CD4-positive, alpha-beta memory T cell (primary cell): ENCODE measurements at places on chromosomes 4 and X.

DNA sequence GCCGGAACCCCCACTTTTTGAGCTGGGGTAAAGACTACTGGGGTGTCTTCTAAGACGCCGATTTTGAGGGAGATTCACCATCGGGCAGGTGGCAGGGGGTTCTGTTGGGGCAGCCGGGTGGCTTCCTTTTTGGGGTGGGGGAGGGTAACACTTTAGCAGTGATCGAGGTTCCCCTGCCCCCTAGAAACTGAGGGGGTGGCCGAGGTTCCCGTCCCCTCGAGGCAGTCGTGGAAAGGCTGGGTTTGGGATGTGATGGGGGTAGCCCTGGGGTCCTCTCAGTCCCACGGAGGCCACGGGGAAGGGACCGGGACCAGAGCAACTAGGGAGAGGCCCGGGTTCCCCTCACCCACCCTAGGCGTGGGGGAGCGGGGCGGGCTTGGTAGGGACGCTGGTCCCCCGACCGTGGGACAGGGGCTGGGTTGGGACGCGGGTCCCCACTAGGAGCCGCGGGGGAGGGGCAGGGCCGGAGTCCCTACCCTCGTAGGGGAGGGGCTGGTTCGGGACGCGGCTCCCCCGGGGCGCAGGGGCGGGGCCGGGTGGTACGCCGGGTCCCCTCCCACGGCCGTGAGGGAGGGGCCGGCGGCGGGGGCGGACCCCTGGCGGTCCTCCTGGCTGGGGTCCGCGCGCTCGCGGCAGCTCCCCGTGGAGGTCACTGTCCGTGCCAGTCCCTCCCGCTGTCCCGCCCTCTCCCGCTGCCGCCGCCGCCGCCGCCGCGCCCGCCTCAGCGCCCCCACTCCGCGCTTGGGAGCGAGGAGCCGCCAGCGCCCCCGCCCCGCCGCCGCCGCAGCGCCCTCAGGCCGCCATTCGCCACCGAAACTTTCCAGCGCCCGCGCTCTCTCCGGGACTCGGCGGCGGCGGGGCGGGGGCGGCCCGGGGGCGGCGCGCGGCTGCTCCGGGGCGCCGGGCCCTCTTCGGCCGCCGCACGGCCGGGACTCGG lies at the start of gene TBL1X:
Gene TBL1X (plus strand): TSS at position 624 of the 937 bp plus-strand sequence. CDS start 188,529 bp downstream, outside the sequence.
- peak; percentile 52 for DNase-seq

GRCh38 chr4:26084414-26084813 lies 170.4 kb downstream of the SMIM20 start:
- DNase-seq = no peak

DNA sequence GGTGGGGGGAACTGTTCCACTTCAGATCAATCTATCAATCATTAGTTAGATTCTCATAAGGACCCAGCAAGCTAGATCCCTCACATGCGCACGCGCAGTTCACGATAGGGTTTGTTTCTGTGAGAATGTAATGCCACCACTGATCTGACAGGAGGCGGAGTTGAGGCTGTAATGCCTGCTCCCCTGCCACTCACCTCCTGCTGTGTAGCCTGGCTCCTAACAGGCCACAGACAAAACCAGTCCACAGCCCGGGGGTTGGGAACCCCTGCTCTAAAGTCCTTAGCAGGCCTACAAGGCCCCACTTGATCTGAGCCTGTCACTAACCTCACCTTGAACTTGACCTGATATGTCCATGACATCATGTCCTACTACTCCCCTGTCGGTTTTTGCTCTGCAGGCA lies 30.3 kb downstream of the ARL9 start:
- no peak for DNase-seq

GRCh38 chr4:75849461-75849860 lies 52.8 kb downstream of the PPEF2 start:
- DNase-seq = no peak

GRCh38 chrX:8820910-8821527 lies 19.8 kb upstream of the FAM9A start:
- no peak for DNase-seq

DNA sequence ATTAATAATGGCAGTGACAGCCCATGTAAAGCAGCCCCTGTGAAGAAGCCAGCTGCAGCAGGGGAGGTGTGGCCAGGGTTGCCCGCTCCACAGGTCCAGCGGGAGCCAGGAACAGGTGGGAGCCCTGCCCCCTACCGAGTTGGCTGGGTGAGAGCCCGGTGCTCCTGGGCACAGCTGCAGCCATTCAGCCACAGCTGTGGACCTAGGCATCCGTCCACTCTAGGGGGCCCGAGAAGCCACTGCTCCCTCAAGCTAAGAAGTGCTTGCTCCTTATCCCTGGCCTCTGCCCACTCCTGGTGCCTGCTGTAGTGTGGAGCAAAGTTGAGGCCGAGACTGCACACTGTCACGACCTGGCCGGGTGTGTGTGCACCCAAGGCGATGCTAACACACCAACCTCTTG lies 1469.0 kb downstream of the PCDH7 start:
- no peak for DNase-seq

DNA sequence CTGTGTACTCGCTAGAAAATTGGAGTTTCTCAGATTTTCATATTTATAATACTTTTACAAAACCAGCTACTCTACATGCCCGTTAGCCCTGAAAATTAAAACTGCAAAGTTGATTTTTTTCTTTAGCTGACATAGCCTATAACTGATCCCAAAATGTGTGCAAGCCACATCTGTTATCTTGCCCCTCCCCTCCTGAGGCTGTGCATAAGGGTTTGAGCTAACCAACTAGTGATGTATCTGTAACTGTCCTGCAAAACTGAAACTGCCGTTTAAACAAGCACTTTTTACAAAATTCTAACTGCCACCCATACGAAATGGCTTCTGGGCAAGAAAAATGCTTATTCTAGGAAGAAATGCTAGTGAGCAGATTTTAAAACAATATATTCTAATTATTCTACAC lies 59.1 kb downstream of the EDNRA start:
- DNase-seq = no peak

- DNase-seq = no peak
These were observed 69.2 kb downstream of the PTCHD1 start for GRCh38 chrX:23403849-23404248.

GRCh38 chr4:25085671-25086070 lies 54.9 kb upstream of the LGI2 start:
- DNase-seq = no peak

DNA sequence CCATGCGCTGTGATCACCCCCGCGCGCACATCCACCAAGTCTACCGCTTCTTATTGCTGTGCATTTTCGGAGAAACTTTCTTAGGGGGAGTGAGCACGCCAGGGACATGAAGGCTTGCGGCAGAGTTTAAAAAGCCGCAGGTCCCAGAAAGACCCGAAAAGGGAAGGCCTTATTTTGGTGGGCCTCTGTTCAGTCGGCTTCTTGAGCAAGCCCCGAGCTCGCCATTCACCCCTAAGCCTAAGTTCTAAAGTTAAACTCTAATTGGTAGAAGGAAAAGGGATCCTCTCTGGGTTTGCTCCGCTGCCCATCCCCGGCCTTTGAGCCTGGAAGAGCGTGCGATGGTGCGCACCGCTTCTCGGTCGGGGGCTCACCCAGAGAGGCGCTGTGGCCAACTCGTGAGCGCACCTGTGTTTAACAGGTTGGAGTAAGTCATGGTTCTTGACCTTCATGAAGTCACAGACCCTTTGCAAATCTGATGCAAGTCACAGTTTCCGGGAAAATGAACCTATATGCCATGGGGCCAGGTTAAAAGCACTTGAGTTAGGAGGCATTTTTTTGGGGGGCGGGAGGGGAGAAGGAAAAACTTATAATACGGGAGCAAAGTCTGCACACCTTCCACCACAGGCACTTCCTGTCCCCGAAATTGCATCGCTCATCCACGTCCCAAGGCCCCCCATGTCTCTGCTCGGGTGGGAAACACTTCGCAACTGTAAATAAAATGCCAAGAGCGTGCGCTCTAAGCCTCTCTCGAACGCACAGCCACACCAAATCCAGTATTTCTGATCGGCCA lies 1.9 kb downstream of the PHOX2B start:
- no peak for DNase-seq

- no peak for DNase-seq
These were observed 42.9 kb downstream of the ACSL1 start for GRCh38 chr4:184782731-184783373.

DNA sequence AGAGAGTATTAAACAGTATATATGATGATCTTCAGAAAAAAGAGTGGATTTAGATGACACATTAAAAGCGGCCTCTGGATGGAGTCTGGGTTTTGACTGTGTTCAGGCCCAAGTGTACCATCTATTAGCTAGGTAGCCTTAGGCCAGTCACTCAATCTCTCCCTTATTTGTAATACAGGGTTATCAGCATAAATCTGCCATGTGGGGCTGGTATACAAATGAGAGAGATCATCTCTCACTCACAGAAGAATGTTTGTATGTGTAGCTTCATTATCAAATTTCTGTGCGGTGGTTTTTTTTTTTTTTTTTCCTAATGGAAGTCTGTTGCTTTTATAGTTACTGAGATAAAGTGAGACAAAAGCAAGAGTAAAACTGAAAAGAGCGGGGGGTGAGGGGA lies 12.7 kb downstream of the SLC2A9 start:
- DNase-seq = no peak

- no peak for DNase-seq
These were observed 30.5 kb downstream of the CXCL8 start for GRCh38 chr4:73770917-73771316.

- DNase-seq = no peak
These were observed 2.8 kb downstream of the UPRT start for GRCh38 chrX:75276666-75277065.

GRCh38 chr4:8195431-8195830 lies 3.7 kb upstream of the SH3TC1 start:
- DNase-seq = no peak

GRCh38 chrX:5236096-5236495 lies 992.6 kb downstream of the NLGN4X start:
- DNase-seq = no peak

DNA sequence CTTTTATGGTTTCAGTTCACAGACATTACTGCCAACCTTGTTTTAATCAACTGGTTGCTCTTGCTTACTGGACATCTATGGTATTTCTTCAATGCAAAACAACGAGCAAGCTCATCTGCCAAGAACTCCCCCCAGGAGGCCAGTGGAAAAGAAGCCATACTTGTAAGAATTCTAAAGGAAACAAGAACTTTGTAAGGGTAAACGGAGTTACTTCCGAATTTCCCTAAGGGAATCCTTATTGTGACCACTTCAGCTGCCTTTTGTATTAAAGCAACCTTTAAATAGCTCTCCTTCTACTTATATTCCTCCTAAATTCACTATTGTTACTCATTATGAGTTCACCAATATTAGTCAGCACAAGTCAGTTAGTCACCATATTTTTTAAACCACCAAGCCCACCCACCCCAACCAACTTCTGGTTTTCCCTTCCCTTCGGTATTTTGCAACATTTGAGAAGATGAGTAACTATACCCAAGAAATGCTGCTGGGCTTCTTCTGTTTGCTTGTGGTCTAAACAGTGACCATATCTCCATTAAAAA lies 602.8 kb upstream of the DIPK2B start:
- no peak for DNase-seq

DNA sequence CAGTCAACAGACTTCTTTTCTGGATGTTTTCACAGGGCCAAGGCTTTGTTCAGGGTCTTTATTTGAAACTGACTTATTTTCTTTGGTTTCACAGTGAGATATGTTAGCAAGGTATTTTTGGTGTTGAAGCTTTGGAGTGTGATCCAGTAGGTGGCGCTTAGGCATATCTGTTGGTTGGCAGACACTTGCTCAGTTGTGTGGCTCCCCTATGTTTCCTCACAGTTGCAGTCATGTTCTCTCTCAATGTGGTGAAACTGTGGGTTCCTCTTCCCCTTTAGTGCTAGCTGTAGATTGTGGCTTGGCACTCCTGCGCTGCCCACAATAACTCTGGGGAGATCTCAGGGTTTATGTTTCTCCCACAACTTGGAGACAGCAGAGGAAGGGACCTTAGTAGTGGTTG lies 460.8 kb downstream of the SLITRK2 start:
- DNase-seq = no peak

DNA sequence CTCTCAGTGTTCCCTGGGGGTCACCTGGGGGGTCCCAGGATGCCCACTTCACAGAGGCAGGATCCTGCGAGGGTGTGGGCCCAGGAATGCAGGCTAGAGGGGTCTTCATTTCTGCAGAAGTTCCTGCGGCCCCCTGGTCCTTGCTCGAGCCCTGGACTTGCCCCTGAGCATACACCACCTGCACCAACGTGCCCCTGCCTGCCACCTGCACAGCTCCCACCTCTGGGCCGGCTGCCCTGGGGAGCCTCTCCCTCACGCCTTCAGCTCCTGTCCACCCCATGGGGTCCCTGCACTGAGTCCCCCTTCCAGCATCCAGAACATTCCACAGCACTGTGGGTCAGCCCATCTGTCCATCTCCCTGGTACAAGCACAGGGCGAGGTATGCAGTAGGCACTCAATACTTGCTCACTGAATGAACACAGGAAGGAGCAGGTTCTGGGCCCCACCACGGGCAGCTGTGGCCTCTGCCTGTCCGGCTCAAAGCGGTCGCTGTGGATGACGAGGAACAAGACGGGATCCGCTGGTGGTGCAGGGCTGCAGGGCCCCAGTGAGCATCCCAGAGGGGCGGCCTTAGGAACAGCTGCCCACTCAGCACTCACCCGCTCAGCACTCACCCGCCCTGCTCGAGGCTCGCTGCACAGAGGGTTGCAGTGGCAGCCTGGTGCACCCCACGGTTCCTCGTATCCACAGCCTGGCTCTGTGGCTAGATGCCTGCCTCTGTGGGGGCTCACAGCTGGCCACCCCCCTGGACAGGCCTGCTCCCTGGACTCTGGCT lies 70.5 kb upstream of the MXD4 start:
- DNase-seq = no peak
